ENCODE measurements at places on chromosomes 5 and 9.

- DNase-seq: no peak
Measured at GRCh38 chr9:14277244-14277643, 36.7 kb downstream of the NFIB start.

DNA sequence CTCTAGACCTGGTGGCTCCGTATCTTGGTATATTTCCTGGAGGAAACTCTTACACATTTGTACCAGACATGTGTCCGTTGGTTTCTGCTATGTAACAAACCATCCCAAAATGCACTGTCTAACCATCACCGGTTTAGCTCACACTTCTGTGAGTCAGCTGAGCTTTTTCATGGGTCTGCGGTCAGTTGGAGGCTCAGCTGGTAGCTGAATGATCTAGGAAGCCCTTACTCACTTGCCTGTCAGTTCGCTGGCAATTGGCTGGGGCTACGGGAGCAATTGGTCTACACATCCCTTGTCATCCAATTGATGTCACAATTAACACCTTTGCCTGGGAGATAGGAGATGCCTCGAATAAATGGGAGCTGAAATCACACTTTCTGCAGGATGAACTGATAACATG lies 11.6 kb upstream of the WHRN start:
- no peak for DNase-seq

GRCh38 chr5:61371474-61371873 lies 39.4 kb downstream of the ZSWIM6 start:
- no peak for DNase-seq

GRCh38 chr5:169978714-169979113 lies 1.6 kb downstream of the INSYN2B start:
- no peak for DNase-seq

- DNase-seq: no peak
Measured at GRCh38 chr9:7289773-7290172, 509.8 kb downstream of the DMAC1 start.

GRCh38 chr9:17380126-17380861 lies 198.6 kb upstream of the SH3GL2 start:
- no peak for DNase-seq

GRCh38 chr5:181245427-181246275 lies 1.9 kb upstream of the RACK1 start:
- DNase-seq: no peak

DNA sequence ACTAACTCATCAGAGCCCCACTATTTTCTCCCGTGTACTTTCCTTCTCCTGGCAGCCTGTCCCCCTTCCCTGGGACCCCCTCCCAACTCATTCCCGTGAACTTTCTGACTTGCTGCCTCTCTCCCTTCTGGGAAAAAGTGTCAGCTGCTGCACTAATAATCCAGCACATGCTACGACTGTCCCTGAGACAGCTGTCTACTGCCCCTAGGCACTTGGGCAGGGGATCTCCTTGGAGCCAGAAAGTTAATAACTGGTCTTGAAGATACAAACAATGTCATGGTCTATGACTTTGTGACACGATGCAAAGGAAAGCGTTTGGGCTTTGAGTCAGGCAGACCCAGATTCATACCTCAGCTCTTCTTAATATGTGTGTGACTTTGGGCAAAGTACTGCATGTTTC lies 10.1 kb upstream of the RNF183 start:
- no peak for DNase-seq

DNA sequence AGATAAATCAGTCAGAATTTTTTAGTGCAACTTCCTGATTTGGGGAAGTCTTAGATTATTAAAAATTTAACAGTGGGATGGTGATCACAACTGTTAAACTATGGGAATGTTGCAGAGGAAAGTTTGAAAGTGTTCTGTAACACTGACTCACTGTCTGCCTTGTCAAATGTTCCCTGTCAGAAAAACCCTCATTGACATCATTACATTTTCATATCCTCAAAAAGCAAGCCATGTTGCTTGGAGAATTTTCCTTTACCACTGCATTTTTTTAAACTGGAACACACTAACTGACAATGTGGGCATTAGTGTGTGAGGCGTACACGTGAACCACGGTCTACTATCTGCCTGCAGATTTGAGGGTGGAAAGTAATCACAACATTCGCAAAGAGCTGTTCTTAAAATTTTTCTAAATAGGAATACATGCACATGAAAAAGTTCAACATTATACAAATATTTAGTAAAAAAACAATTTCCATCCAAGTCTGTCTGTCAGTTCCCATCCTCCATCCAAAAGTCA lies 28.6 kb upstream of the IL7R start:
- no peak for DNase-seq

DNA sequence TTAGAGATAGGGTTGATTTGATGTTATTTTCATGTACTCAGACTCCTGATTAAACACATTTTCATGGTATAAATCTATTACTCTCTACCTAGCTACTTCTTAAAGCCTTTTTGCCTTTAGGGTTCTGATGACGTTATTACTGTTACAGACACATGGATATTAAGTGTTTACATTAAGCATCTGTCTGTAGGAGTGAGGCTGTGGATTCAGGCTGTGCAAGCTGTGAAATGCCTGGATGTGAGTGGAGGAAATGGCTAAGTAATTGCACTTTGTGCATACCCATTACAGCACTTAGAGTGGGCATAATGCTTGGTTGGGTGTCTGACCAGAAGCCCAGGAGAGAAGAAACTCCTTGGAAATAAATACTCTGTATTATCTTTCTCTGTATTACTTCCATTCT lies 186.8 kb downstream of the SNX18 start:
- no peak for DNase-seq

- no peak for DNase-seq
Measured at GRCh38 chr5:80860924-80861613, 99.1 kb upstream of the RASGRF2 start.

- no peak for DNase-seq
Measured at GRCh38 chr5:116466727-116467464, 107.7 kb downstream of the SEMA6A start.
